ENCODE measurements at places on chromosomes 5 and 9.
A peak's percentile ranks its signal among the peaks of the same experiment; 100 is the strongest.

DNA sequence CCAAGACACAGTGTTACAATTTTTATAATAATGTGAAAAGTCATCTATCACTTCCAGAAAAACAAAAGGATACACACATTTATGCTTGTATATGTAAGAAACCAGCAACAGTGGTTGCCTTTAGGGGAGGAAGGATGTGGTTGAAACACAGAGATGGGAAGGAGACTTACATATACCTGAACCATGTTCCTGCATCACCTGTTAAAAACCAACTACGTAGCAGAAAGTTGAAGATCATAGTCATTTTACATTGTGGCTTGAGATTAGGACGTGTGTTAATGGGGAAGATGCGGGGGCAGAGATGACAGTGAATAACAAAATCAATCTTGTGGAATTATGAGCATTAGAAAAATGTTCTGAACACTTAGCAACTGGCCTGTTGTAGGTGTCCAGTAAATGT, 307.3 kb downstream of the MLLT3 start:
- DNase-seq, result peak; percentile 37
- H3K36me3 ChIP-seq, result no peaks in the 10 kb centered on the region
- H3K4me1 ChIP-seq, result peaks cover 30% of the 10 kb centered on the region
- H3K27ac ChIP-seq, result peak overlapping the region; percentile 29
- no peak overlapping the region for H3K4me3 ChIP-seq

- no peak overlapping the region for H3K27ac ChIP-seq
- DNase-seq, result no peak
- no peak overlapping the region for H3K4me3 ChIP-seq
These were observed 298.4 kb upstream of the PRDM9 start for GRCh38 chr5:23208959-23209431.

- no peak overlapping the region for H3K27ac ChIP-seq
- H3K27me3 ChIP-seq, result no peaks in the 10 kb centered on the region
- H3K4me1 ChIP-seq, result no peaks in the 10 kb centered on the region
- DNase-seq, result no peak
- no peaks in the 10 kb centered on the region for H3K36me3 ChIP-seq
These were observed 26.6 kb upstream of the ABLIM3 start for GRCh38 chr5:149114403-149115312.

GRCh38 chr9:137228968-137229896, 1.5 kb upstream of the SLC34A3 start:
- H3K36me3 ChIP-seq, result no peaks in the 10 kb centered on the region
- no peak overlapping the region for H3K4me3 ChIP-seq
- H3K4me1 ChIP-seq, result peaks cover 2% of the 10 kb centered on the region
- H3K27ac ChIP-seq, result no peak overlapping the region
- peaks cover 78% of the 10 kb centered on the region for H3K27me3 ChIP-seq

DNA sequence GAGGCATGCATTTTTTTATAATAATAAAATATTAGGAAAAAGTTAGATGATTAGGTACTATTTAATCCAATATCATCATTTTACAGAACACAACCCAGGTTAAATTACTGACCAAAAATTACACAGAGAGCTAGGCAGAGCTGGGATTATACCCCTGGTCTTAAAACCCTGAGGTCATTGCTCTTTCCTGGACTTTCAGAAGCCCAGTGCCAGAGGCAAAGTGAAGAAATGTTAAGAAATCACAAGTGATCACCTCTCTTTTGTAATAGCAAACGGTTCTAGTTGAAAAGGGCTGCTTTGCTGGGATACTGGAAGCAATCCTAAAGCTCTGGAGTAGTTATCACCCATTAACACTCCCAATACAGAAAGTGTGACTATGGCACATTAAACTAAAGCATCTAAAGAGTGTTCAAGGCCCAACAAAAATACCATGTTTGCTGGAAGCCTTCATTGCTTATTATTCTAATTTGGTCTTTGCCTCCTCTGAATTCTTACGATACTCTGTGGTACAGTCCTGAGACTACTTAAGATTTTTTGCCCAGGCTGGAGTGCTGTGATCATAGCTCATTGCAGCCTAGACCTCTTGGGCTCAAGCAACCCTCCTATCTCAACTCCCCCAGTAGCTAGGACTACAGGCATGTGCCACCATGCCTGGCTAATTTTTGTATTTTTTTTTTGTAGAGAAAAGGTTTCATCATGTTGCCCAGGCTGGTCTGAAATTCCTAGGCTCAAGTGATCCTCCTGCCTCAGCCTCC, 575.9 kb downstream of the RAB3C start:
- DNase-seq, result no peak
- H3K4me1 ChIP-seq, result peaks cover 18% of the 10 kb centered on the region
- H3K4me3 ChIP-seq, result no peak overlapping the region
- no peaks in the 10 kb centered on the region for H3K27me3 ChIP-seq
- H3K36me3 ChIP-seq, result no peaks in the 10 kb centered on the region

DNA sequence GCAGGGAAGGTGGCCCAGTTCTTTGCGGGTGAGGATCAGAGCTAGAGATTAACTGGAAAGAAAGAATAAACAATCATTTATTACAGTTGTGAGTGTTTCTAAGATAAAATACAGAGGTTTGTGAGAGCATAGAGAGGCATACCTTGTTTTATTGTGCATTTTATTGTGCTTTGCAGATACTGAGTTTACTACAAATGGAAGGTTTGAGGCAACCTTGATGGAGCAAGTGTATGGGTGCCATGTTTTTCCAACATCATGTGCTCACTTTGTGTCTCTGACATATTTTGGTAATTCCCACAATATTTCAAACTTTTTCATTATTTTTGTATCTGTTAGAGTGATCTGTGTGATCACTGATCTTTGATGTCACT, 715 bp upstream of the C5orf34 start:
- H3K36me3 ChIP-seq, result no peaks in the 10 kb centered on the region
- no peak for DNase-seq
- H3K4me1 ChIP-seq, result peaks cover 20% of the 10 kb centered on the region
- H3K4me3 ChIP-seq, result peak overlapping the region; percentile 69
- H3K27me3 ChIP-seq, result no peaks in the 10 kb centered on the region

- H3K27ac ChIP-seq, result no peak overlapping the region
- H3K4me3 ChIP-seq, result no peak overlapping the region
- no peak for DNase-seq
- H3K27me3 ChIP-seq, result no peaks in the 10 kb centered on the region
These were observed 158.7 kb upstream of the TUT7 start for GRCh38 chr9:86512929-86513328.

DNA sequence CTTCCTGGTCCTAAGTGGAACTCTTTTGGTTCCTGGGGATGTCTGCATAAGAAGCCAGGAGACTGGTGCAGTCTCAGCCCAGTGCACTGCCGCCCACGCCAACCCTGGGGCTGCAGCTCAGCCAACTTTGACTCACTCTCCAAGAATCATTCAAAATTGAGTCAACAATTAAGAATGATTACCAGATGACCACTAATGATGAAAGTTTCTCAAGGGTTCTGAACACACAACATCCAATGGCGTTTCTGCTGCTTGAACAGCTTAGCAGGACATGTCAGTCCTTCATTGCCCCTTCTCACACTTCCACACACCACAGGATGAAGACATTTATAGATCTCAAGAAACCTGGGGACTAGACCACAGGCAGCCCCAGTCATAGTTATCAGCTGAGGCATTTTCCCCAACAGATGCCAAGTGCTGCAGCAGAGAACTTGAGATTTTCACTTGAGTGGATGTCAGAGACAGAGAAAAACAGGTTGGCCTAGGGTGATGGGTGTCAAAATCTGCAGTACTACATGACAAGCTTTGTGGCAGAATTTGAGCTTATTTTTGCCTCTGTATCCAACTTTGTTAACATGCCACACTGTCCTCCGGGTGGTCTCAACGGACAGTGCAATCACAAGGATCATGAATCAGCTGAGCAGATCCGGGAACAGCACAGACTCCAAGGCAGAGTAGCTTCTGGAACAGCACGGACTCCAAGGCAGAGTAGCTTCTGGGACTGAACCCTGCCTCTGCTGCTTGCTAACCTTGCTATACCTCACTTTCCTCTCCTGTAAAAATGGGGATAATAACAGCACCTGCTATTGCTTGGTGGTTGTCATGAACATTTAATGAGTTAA, 356.1 kb downstream of the SPOCK1 start:
- no peak for DNase-seq
- no peaks in the 10 kb centered on the region for H3K27me3 ChIP-seq
- H3K36me3 ChIP-seq, result no peaks in the 10 kb centered on the region
- H3K4me3 ChIP-seq, result no peak overlapping the region
- H3K27ac ChIP-seq, result peak overlapping the region; percentile 23

DNA sequence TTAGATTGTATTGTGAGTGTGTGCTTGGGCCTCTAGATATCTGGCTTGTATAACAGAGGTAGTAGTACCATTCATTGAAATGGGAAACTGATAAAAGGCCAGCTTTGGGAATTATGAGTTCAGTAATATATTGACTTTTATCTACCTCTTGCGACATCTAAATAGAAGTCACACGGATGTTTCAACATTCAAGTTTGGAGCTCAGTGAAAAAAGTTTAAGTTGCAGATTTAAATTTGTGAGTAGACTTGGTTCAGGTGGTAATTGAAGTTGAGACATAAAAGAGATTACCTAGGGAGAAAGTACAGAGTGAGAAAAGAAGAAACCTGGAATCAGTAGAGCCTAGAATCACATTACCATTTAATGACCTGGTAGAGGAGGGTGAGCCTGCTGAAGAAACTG, 189.5 kb downstream of the FER start:
- peaks cover under 1% of the 10 kb centered on the region for H3K36me3 ChIP-seq
- H3K4me1 ChIP-seq, result peaks cover 9% of the 10 kb centered on the region
- DNase-seq, result no peak
- no peak overlapping the region for H3K4me3 ChIP-seq

DNA sequence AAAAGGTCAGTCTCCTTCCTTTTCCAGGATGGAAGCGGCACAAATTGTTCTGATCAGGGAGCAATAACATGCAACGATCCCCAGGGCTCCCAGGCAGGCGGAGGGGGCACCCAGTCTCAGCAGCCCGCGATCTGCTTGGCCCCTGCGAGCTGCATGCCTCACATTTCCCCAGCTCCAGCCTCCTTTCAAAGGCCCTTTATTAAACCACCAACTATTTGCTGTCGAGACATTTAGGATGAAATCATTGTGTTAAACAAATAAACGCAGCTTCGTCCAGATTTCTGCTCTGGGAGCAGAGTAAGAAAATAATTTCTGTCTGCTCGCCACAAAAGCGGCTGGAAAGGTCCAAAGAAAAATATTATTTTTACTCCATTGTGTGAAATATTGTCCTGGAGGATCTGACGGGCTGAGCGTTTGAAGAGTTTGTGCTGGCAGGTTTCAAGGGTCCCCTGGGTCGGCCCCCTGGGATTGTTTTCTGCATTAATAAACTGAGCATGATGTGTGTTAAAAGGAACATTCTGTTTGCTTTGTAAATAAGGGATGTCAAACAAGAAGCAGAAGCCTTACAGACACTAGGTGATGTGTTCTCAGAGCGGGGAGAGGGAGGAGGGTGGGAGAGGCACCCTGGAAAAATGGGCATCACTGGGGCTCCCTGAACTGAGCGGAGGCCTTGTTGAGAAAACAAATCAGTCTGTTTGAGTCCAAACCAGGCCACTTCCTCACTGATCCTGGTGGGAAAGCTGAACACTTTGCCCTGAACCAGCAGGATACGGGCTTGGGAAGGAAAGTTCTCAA, 110.1 kb downstream of the FOXD1 start:
- DNase-seq, result no peak
- no peaks in the 10 kb centered on the region for H3K4me1 ChIP-seq
- H3K36me3 ChIP-seq, result no peaks in the 10 kb centered on the region
- H3K4me3 ChIP-seq, result no peak overlapping the region
- H3K27ac ChIP-seq, result peak overlapping the region; percentile 6

- H3K27me3 ChIP-seq, result peaks cover 10% of the 10 kb centered on the region
- H3K4me3 ChIP-seq, result no peak overlapping the region
- H3K36me3 ChIP-seq, result no peaks in the 10 kb centered on the region
- no peak for DNase-seq
- no peak overlapping the region for H3K27ac ChIP-seq
These were observed 84.5 kb downstream of the LMX1B start for GRCh38 chr9:126698251-126698650.

GRCh38 chr9:123914517-123915196, 15.3 kb downstream of the DENND1A start:
- H3K36me3 ChIP-seq, result no peaks in the 10 kb centered on the region
- no peak overlapping the region for H3K27ac ChIP-seq
- no peaks in the 10 kb centered on the region for H3K4me1 ChIP-seq
- peak; percentile 47 for DNase-seq
- no peaks in the 10 kb centered on the region for H3K27me3 ChIP-seq
- no peak overlapping the region for H3K4me3 ChIP-seq

DNA sequence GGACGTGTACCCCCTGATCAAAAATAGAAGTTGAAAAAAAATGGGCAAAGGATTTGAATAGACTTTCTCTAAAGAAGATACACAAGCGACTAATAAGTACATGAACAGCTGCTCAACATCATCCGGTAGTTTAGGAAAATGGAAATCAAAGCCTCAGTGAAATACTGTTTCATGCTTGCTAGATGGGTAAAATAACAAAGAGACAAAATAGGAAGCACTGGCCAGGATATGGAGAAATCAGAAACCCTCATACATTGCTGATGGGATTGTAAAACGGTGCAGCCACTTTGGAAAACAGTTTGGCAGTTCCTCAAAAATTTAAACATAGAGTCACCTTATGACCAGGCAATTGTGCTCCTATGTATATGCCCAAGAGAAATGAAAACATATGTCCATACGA, 65.0 kb upstream of the SUB1 start:
- no peaks in the 10 kb centered on the region for H3K4me1 ChIP-seq
- no peaks in the 10 kb centered on the region for H3K36me3 ChIP-seq
- H3K27me3 ChIP-seq, result no peaks in the 10 kb centered on the region
- no peak for DNase-seq

Data from esophagus muscularis mucosa (tissue), 4 donors.